ENCODE measurements at places on chromosomes 7 and 10. TPM values are rescaled to one million over a fixed set of nuclear protein-coding genes. Genes with fewer than 3 reads are reported as not detected.

Gene NCF1
- 2.0 TPM for total RNA-seq

Gene EXOC4
- total RNA-seq, result 104 TPM

Gene LGI1
- 19.7 TPM for total RNA-seq

Gene MMD2
- not detected for total RNA-seq

Gene LIPJ
- total RNA-seq, result not detected

Gene VAX1
- not detected for total RNA-seq

Gene CLRN3
- not detected for total RNA-seq

Gene SUN3
- total RNA-seq, result not detected

Gene PTER
- total RNA-seq, result 8.7 TPM

Gene HUS1
- total RNA-seq, result 29.1 TPM

- no peak overlapping the region for H3K4me3 ChIP-seq
- H3K4me1 ChIP-seq, result no peaks in the 10 kb centered on the region
- no peaks in the 10 kb centered on the region for H3K36me3 ChIP-seq
- no peaks in the 10 kb centered on the region for H3K27me3 ChIP-seq
- H3K27ac ChIP-seq, result no peak overlapping the region
- DNase-seq, result no peak
Measured at GRCh38 chr7:40680657-40681056, 545.9 kb downstream of the SUGCT start.

GRCh38 chr7:30166841-30167235 lies 32.1 kb downstream of the MTURN start:
- peaks cover 34% of the 10 kb centered on the region for H3K4me1 ChIP-seq
- no peak overlapping the region for H3K4me3 ChIP-seq
- H3K27me3 ChIP-seq, result no peaks in the 10 kb centered on the region
- no peaks in the 10 kb centered on the region for H3K36me3 ChIP-seq
- no peak for DNase-seq

DNA sequence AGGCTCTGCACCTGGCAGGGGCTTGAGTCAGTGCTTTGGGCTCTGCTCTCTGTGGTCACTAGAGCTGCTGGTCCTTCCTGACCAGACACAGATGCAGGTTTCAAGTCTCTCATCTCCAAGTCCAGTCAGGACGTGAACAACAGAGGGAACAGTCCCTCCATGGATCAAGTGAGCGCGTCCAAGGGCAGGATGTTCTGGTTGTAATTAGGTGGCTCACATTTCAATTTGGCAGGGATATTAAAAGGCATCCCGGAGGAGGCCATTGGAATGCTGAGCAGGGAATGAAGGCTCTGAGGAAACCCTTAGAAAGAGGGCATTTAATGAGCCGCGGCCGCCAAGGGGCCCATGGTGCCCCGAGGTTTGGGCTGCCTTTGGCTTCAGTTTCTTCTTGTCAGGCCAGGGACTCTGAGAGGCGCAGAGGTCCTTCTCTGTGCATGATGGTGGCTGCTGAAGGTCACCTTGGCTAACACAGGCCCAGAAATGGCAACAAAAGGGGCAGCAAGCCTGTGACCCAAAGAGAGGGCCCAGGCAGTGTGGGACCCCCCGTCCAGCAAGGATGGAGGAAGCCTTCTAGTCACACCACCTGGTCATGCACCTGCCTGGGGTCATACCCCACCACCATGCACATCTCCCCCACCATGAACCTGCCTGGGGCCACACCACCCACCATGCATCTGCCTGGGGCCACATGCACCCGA lies 30.7 kb upstream of the INPP5A start:
- no peak overlapping the region for H3K4me3 ChIP-seq
- no peaks in the 10 kb centered on the region for H3K36me3 ChIP-seq
- H3K27me3 ChIP-seq, result no peaks in the 10 kb centered on the region
- peak overlapping the region; percentile 80 for H3K27ac ChIP-seq

DNA sequence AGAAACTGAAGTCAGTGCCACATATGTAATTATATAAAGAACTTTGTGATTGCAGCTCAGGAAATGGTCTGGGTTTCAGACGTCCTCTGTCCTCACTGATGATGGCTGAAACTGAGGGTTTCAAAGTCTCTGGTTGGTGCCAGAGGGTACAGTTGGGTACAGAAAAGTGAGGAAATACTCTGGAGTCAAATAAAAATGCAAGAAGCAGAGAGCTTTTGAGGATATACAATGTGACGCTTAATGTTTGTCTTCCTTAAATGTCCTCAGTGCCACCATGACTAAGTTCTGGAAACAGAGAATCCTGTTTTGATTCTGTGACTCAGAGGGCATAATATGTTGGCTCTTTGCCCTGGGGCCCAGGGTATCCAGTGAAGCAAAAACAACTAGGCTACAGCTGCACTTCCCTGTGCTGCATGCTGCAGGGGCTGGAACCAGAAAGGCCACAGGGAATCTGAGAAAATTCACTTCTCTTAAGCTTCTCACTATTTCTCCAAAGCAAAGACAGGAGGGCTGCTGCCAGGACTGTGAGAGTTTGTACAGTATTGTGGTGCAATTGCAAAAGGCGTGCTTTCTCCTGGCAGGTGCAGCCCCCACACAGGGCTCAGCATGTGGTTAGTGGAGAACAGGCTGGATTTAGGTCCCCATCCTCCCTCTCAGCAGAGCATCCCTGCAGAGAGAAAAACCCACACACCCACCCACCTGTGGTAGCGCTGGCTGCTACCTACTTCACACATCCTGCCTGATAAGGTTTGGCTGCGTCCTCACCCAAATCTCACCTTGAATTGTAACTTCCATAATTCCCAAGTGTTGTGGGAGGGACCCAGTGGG lies 169.5 kb upstream of the SVIL start:
- no peaks in the 10 kb centered on the region for H3K36me3 ChIP-seq
- H3K4me3 ChIP-seq, result no peak overlapping the region
- H3K27me3 ChIP-seq, result no peaks in the 10 kb centered on the region
- no peak overlapping the region for H3K27ac ChIP-seq
- H3K4me1 ChIP-seq, result no peaks in the 10 kb centered on the region
- no peak for DNase-seq

- H3K36me3 ChIP-seq, result no peaks in the 10 kb centered on the region
- no peak overlapping the region for H3K27ac ChIP-seq
- no peak overlapping the region for H3K4me3 ChIP-seq
Measured at GRCh38 chr10:22259280-22259679, 41.5 kb upstream of the EBLN1 start.

GRCh38 chr7:69825113-69825972 lies 227.1 kb downstream of the AUTS2 start:
- H3K27me3 ChIP-seq, result no peaks in the 10 kb centered on the region
- H3K4me3 ChIP-seq, result no peak overlapping the region
- H3K36me3 ChIP-seq, result no peaks in the 10 kb centered on the region
- no peak for DNase-seq

DNA sequence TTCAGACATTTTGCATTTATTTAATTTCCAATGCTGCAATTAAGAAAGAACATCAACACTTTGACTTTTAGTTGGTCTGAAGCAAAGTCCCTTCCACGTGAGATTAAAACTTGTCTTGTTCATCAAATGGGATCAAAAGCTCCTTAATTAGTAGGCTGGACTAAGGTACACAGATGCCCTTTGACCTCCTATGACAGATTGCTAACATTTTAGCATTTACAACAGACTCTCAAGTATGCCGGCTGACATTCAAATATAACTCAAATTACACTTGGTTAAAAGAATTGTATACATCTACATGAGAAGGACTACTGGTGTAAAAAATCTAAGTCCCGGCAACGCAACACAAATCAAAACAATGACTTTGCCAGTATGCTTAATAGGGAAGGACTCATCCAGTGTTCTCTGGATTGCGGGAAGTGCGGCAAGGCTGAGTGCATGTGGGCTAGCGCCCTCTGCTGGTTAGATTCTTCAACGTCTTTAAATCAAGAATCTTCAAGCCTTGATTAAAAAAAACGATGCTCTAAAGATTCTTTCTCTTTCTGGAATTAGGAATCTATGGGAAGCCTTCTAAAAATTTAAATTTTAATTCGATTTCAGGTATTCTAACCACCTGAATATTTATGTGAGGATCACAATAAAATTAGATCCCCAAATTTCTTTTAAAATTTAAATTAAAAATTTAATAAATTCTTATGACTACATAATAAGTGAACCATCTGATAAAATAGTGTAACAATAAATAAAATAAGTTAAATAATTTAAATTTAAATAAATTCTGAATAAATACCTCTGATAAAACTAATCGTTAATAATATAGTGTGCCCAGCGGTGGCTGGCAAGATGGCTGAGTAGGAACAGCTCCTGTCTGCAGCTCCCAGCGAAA lies 444.7 kb downstream of the DGKB start:
- DNase-seq, result peak; percentile 84
- no peak overlapping the region for H3K4me3 ChIP-seq
- no peaks in the 10 kb centered on the region for H3K27me3 ChIP-seq
- H3K27ac ChIP-seq, result no peak overlapping the region

DNA sequence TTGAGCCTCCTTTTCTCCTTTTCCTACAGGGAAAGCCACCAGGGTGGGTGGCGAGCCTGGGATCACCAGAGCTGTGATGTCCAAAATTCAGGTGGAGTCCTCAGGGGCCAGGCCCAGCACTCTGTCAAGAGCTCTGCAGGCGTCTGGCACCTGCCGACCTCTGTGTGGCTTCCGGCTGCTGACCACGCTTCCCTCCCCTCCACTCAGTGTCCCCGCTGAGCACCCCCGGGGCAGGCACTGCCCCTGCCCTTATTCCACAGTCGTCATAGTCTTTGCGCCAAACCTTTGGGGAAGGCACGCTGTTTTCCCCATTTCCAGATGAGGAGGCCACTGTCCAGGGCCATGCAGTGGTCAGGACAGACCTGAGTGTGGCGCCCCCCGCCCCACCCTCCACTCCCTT lies 7.5 kb downstream of the MTG1 start:
- H3K36me3 ChIP-seq, result peaks cover 96% of the 10 kb centered on the region
- no peaks in the 10 kb centered on the region for H3K27me3 ChIP-seq
- peaks cover 3% of the 10 kb centered on the region for H3K4me1 ChIP-seq
- H3K4me3 ChIP-seq, result no peak overlapping the region
- no peak for DNase-seq

DNA sequence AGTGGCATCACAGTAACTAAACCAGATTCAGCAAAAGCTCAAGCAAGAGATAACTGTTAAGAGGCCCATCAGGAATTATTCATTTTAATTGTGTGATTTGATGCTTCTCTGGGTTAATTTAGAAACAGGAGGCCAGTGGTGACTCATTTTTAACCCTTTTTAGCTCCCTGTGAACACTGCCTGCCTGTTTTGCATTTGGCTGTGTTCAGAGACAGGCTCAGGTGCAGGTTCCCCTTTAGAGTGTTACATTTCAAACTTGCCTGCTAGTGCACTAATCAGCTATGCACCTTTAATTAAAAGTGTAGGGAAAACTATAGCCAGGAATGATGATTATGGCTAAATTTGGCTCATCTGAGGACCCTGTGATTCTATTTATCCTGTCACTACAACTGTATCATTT lies 6.5 kb downstream of the STAMBPL1 start:
- no peaks in the 10 kb centered on the region for H3K27me3 ChIP-seq
- no peak overlapping the region for H3K4me3 ChIP-seq
- H3K36me3 ChIP-seq, result no peaks in the 10 kb centered on the region
- DNase-seq, result no peak

- H3K4me3 ChIP-seq, result no peak overlapping the region
- no peaks in the 10 kb centered on the region for H3K4me1 ChIP-seq
- DNase-seq, result no peak
- no peaks in the 10 kb centered on the region for H3K27me3 ChIP-seq
- no peaks in the 10 kb centered on the region for H3K36me3 ChIP-seq
Measured at GRCh38 chr10:1920127-1920526, 182.8 kb upstream of the ADARB2 start.

DNA sequence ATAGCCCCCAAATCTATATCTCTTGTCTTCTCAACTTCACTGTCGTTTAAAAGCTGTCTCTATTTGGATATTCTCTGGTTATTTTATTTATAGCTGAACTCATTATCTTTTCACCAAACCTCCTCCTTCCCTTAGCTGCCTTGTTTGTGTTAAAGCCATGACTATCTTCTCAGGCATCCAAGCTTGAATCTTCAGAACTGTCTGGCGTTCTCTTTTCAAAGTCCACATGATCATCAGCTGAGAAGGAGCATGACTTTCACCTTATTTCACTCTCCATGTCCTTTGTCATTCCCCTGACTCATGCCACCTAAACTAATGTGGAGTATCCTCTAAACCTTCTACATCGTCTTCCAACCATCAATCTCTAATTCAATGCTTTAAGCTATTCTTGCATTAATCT lies 5.7 kb upstream of the GLCCI1 start:
- H3K4me3 ChIP-seq, result no peak overlapping the region
- H3K36me3 ChIP-seq, result no peaks in the 10 kb centered on the region
- H3K27me3 ChIP-seq, result no peaks in the 10 kb centered on the region

- H3K27ac ChIP-seq, result no peak overlapping the region
- no peak for DNase-seq
- H3K4me3 ChIP-seq, result no peak overlapping the region
- H3K27me3 ChIP-seq, result no peaks in the 10 kb centered on the region
- H3K4me1 ChIP-seq, result no peaks in the 10 kb centered on the region
Measured at GRCh38 chr7:2624293-2624886, 7.4 kb upstream of the TTYH3 start.

DNA sequence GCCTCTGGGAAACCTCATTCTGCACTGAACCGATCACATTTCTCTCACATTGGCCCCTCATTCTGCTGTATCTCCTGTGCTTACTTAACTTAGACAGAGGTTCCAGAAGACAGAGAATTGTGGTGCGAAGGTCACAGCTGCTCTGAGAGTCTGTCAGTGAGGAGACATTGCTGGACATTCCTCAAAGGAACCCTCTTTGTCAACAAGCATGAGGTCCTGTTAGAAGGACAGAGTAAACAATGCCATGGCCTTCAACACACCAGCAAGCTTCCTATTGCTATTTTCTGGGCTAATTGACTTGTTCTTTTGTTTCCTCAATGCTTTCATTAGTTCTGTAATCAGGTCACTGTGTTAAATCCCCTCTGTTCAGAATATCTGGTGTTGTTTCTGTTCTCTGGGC lies 109.3 kb upstream of the FZD8 start:
- no peaks in the 10 kb centered on the region for H3K4me1 ChIP-seq
- no peak for DNase-seq
- H3K27me3 ChIP-seq, result no peaks in the 10 kb centered on the region
- no peak overlapping the region for H3K4me3 ChIP-seq

DNA sequence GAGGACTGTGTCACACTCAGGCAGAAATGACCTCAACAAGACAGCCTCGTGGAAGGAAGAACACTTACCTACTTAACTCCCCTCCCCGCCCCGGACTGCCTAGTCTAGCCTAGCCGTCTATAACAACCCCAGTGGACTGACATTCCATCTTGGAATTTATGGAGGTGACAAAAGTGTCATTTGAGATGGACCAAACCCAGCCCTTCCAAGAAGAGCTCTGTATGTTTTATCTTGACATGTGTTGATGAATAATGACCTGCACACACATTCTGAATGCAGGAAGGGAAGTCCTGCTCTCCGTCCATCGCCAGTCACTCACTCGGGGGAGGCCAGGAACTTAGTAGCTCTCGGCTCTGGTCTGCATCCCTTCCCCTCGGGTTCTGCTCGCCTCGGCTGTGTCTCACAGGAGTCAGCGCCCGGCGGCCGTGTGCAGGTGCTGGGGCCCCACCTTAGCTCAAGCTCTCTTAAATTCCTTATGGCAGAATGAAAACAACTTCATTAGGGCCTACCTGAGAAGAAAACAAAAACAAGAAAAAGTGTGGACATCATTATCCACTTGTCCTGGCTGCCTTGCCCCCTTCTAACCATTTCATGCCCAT lies 140.9 kb upstream of the NPS start:
- H3K4me1 ChIP-seq, result no peaks in the 10 kb centered on the region
- DNase-seq, result no peak
- no peaks in the 10 kb centered on the region for H3K36me3 ChIP-seq
- no peaks in the 10 kb centered on the region for H3K27me3 ChIP-seq

- no peak overlapping the region for H3K27ac ChIP-seq
- DNase-seq, result no peak
Measured at GRCh38 chr10:106114656-106115186, 1049.8 kb downstream of the SORCS1 start.

- no peaks in the 10 kb centered on the region for H3K4me1 ChIP-seq
- H3K36me3 ChIP-seq, result no peaks in the 10 kb centered on the region
- H3K4me3 ChIP-seq, result no peak overlapping the region
- no peak for DNase-seq
Measured at GRCh38 chr10:76172020-76172419, 740.6 kb downstream of the LRMDA start.

Data from tibial nerve (tissue), 4 donors.